Psoas muscle (tissue), 8 donors: ENCODE measurements at places on chromosomes 4 and X.

- no peak for DNase-seq
Observed at GRCh38 chrX:101986586-101986985, 54.8 kb upstream of the ZMAT1 start.

- no peak for DNase-seq
Observed at GRCh38 chr4:1086011-1086410, 27.4 kb downstream of the RNF212 start.

DNA sequence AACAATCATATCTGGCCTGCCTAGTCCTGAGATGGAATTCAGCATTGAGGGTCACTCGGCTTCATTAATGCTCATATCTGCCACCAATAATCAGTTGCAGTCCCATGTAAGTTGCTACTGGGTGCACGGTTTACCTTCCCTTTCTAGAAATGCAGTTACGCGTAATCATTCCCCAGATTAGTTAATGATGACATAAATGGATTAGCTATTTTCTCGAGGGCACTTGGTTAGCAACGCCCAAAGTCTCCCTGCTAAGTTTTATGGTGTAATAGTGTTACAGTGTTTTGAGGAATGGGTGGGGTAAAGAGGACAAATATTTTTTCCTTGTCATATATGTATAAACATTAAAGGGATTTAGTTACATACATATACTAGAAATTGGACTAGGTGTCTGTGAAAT, 118.8 kb downstream of the MID1 start:
- no peak for DNase-seq

GRCh38 chr4:140078366-140078765, 75.6 kb downstream of the MAML3 start:
- DNase-seq, result peak; percentile 69

DNA sequence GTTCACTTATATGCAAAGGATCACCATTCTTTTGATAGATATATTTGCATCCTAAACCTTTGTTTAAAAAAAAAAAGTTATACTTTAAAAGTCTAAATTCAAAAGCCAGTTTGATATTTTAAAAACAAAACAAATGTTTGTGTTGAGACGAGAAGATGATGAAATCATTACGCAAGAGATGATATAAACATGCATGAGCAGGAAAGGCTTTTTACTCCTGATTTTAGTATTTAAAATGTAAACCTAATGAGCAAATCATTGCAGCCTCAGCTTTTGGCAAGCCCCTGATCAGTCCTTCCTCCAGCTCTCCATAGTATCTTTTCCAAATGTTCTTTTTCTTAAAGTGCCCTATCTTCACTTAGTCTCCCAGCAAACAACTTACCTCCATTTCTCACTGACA, 115.6 kb downstream of the ARAP2 start:
- no peak for DNase-seq

- no peak for DNase-seq
Observed at GRCh38 chrX:36867143-36867542, 141.0 kb upstream of the FAM47C start.

DNA sequence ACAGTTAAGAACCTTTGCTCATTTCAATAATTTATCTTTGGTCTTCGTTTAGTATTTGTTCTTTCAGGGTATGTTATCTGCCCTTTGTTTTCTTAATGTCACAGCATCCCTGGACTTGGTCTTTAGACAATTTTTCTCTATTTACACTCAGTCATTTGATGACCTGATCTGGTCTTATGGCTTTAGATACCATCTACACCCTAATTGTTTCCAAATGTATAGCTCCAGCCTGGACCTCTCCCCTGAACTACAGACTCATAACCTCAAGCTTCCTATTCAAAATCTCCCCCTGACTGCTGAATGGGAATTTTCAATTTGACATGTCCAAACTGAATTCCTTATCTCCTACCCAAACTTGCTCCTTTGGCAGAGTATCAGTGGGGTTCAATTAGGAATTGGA, 3.7 kb upstream of the SUPT20HL2 start:
- no peak for DNase-seq

DNA sequence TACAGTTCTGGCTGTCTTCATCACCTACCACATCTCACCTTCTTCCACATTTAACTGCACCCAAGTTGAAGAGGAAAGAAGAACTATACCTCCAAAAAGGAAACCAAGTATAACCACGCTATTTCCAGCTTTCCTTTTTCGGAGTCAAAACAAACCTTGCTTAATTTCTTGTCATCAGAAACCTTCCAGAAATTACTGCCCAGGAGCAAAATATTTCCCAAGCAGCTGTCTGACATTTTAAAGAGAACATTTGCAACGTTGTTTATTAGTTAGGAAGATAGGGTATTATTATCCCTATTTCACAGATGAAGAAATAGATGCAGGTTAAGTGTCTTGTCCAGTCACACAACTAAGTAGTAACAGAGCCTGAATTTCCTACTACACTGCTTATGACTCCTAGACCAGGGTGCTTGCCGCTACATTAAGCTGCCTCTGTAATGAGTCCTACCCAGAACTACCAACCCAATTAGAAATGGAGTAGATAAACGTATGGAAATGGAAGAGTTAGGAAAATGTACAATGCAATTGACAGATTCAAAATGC, 2.2 kb upstream of the ACSL4 start:
- no peak for DNase-seq

GRCh38 chr4:34105311-34105710, 2139.0 kb downstream of the ARAP2 start:
- DNase-seq, result no peak
